Regular cardiac myocyte (primary cell): ENCODE measurements at places on chromosomes 1 and 21. TPM values are rescaled to one million over a fixed set of nuclear protein-coding genes. Genes with fewer than 3 reads are reported as not detected.

Gene OR2L8
- not detected in 2 replicates for total RNA-seq

Gene SLC45A3
- total RNA-seq = 3.6 and 3.7 TPM in 2 replicates

Gene NAV1
- total RNA-seq = 23.0 and 30.7 TPM in 2 replicates

Gene ANKRD65
- total RNA-seq = under 0.01 TPM in 2 replicates
